ENCODE measurements at places on chromosomes 12 and 14.

- no peak for DNase-seq
Observed at GRCh38 chr14:60775296-60775695, 40.7 kb downstream of the MNAT1 start.

- no peak for DNase-seq
Observed at GRCh38 chr12:116977465-116978380, 67.0 kb downstream of the FBXW8 start.

GRCh38 chr14:45381091-45381490 is 128.1 kb upstream of the MIS18BP1 start:
- no peak for DNase-seq

GRCh38 chr14:83287300-83287699 is 1753.6 kb upstream of the SEL1L start:
- DNase-seq, result no peak

DNA sequence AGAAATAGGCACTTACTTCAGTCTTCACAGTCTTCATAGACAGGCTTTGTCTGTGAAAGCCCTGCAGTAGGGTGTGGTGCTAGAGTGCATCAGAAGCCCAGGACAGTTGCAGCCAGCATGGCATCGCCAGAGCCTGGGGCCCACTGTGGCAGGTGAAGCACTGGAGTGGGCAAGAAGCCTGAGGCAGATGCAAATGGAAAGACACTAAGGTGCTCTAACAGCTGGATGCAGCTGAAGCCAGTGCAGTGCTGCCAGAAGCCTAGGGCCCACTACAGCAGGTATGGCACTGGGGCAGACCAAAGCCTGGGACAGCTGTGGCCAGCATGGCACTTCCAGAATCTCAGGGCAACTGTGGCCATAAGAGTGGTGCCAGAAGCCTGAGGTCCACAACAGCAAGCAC is 358.6 kb downstream of the SYT1 start:
- no peak for DNase-seq

GRCh38 chr12:70367258-70368141 is 1.4 kb downstream of the KCNMB4 start:
- no peak for DNase-seq

- no peak for DNase-seq
Observed at GRCh38 chr12:75683220-75683619, 171.8 kb upstream of the KRR1 start.

GRCh38 chr12:68733661-68734071 is 12.3 kb upstream of the SLC35E3 start:
- DNase-seq, result no peak

DNA sequence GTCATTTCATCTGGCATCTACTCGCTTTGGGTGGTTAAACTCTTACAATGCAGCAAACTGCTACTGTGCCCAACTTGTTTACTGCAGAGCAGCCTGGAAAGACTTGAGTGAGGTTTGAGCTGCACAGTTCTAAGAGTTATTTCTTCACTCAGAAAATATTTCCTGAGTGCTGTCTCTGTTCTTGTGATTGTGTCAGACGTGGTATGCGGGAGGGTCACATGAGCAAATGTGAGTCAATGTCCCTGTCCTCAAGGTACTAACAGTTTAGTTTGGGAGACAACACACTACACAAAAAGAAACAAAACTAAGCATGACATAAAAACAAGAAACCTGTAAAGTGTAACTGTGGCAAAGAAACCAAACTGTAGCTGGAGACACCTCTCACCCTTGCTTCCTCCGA is 32.4 kb downstream of the FLVCR2 start:
- DNase-seq, result no peak

DNA sequence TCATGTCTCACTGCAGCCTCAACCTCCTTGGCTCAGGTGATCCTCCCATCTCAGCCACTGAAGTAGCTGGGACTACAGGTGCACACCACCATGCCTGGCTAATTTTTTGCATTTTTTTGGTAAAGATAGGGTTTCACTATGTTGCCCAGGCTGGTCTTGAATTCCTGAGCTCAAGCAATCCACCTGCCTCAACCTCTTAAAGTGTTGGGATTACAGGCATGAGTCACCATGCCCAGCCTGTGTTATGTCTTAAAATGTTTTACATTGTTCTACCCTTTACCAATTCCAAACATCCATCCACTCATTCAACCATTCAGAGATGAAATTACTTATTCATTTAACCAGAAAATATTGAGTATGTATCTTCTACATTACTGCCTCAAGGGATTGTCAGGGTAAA is 111.6 kb upstream of the BTG1 start:
- no peak for DNase-seq

DNA sequence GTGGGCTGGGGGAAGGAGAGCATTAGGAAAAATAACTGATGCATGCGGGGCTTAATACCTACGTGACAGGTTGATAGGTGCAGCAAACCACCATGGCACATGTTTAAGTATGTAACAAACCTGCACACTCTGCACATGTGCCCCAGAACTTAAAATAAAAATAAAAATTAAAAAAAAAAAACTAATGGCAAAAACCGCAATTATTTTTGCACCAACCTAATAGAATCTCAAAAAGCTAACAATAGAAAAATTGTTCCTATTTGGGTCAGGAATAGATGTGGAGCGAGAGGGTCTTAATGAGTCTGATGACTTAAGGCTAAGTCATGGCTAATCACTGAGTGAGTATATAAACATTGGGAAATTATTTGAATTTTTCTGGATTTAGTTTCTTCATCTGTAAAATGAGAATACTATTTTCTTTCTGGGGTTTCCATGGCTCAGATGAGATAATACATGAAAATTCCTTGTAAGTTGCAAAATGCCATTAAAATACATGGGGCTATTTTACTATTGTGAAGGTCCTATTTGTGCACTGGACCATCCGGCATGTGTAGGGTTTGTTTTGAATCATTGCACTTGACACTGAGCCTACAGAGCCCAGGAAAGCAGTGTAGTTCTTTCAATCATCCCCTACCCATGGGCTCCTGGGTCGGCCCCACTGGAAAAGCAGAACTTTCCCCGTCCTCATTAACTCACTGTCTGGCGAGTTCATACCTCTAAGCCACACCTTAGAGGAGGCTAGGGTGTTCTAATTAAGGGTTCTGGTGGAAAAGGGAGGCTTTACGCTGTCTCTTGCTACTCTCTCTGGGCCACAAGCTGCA is 164.1 kb upstream of the NTF3 start:
- DNase-seq, result no peak

- peak; percentile 30 for DNase-seq
Observed at GRCh38 chr14:104723651-104724406, at the start of gene ADSS1. TSS of gene ADSS1 (plus strand) at chr14:104724229. CDS start at chr14:104724271, 42 bp downstream.

- no peak for DNase-seq
Observed at GRCh38 chr14:56394826-56395530, 184.6 kb upstream of the TMEM260 start.

DNA sequence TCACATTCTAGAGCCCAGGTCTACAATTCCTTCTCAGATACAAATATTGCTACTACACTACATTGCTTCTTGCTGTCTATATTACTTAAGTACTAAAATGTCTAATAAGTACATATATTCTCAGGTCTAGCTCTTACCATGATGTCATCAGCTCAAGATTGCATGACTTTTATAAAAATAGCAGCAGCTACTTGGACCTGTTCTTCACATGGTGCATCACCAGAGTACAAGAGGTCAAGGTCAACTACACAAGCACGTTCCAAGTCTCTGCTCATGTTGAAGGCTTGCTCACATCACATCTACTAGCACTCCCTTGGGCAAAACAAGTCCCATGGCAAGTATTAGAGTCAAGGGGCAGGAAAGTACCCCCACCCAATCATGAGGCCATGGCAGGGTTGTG is 465.6 kb downstream of the MED13L start:
- no peak for DNase-seq

- no peak for DNase-seq
Observed at GRCh38 chr14:99382781-99383471, 97.7 kb downstream of the SETD3 start.

DNA sequence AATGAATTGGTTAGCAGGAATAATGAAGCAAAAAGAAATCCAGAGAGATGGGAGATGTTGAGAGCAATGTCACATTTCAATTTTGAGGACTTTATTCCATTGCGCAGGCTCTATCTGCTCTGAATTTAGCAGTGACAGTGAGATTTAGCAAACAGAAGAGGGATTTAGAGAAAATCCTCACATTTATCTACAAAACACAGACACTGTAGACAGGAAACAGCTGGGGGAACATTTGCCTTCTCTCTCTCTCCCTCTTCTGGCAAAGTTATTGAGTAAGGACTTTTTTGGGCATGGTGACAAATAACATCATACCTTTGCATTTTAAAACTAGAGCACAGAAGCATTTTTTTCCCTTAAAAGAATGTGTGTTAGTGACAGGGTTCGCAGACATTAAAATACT is at the start of gene IGF1:
Gene IGF1 (minus strand): TSS at position 158 of the 400 bp plus-strand sequence. CDS start 182 bp downstream, outside the sequence.
- DNase-seq, result no peak

DNA sequence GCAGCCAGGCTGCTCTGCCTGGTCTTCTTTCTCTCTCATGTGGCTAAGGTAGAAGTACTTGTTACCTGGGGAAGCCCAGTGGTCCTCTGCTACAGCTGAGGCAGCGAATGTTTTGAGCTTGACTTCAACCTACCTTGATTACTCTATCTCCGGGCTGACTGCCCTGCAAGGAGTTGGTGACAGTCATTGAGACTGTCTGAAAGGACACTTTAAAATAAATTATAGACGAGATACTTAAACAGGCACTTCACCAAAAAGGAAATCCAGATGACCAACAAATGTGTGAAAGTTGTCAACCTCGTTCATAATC is 474 bp upstream of the CIT start:
- no peak for DNase-seq

DNA sequence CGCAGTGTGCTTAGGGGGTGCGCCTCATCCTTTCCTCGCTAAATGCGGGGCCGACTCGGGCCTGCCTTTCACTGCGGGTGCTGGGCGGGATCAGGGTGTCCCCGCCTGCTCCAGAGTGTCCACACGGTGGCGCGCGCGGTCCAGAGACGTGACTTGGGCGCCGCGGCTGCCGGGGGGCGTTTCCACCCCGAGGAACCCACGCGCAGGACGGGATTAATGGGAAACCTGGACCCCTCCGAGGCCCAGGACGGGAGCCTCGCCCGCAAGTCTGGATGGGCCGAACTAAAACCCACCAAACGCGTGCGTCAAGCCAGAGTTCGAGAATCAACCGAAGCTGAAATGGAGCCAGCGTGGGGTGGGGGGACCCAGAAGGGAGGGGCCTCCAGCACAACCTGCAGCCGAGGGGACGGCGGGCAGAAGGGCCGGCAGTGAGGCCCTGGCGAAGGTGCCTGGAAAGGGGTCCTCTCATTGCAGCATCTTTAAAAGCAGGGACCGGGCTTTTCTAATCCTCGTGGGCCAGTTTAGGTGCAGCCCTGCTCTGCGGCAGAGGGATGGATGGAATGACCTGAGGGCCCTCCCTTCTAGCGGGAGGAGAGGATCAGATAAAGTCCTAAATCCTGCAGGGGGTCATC is 93.3 kb downstream of the NINJ2 start:
- peak; percentile 82 for DNase-seq

DNA sequence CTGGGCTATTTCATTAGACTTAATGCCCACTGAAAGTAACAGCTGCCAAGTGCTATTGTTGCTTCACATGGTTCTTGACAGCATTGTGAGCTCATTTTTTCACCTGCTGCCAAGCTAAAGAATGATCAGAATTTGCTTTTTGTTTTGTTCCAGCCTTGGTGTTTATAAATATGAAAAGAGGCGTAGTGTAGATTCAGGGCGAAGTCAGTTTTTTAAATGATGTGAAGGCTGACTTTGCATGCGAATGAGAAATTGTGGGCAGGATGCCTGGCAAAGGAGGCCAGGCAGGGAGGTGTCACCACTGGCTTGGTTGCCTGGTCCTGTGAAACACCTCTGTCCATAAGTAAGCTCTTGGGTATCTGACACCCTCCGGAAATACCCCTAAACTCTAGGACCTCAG is 93.3 kb upstream of the NAP1L1 start:
- no peak for DNase-seq

- DNase-seq, result no peak
Observed at GRCh38 chr14:26811756-26812305, 214.0 kb upstream of the NOVA1 start.

DNA sequence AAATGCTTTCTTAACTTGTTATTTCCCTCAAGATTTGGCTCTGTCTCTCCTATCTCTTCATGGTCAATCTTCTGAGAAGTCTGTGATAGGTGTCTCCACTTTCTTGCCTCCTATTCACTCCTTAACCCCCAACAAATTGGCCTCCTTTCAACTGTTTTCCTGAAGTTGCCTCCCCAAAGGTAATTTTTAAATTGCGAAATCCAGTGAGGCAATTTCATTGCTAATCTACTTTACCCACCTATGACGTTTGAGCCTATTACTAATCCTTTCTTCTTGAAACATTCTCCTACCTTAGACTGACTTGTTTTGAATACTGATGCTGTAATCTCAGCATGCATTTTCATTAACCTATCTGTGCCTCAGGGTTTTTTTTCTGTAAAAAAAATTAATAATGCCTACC is 6.0 kb upstream of the KCNH5 start:
- DNase-seq, result no peak

DNA sequence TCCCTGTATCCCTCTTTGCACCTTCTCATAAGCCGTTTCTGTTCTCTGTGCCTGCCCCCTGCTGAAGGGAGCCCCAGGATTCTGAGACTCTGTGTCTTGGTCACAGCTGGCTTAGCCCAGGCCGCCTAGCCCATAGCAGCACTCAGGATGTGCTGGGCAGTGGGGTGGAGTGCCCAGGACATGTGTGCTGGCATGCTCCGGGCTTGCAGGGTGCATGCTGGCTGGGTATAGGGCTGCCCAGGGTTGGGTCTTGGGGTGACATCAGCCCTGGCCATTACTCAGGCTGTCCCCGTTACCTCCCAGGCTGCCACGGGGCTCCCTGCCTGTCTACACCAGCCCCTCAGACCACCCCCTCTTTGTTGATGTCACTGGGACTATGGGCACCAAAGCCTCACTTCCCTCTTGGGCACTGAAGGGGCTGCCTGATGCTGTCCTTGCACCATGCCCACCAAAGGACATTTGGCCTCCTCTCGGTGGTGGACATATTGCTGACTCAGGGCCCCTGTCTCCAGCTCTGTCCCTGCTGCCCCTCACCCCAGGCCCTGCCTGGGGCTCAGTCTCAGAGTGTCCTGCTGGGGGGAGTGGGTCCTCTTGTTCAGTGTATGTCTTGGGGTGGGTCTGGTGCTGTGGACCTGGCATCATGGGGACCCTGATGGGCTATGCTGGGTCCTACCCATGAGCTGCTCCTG is 2.4 kb downstream of the CEP170B start:
- DNase-seq, result no peak

- DNase-seq, result no peak
Observed at GRCh38 chr14:77106666-77107065, 8.6 kb downstream of the CIPC start.

Measured in activated T-cell treated with anti-CD3 and anti-CD28 coated beads for 24 hours (primary cell).